Osteocyte (in vitro differentiated cells): ENCODE measurements at places on chromosomes 13 and 19. TPM values are rescaled to one million over a fixed set of nuclear protein-coding genes. Genes with fewer than 3 reads are reported as not detected.

DNA sequence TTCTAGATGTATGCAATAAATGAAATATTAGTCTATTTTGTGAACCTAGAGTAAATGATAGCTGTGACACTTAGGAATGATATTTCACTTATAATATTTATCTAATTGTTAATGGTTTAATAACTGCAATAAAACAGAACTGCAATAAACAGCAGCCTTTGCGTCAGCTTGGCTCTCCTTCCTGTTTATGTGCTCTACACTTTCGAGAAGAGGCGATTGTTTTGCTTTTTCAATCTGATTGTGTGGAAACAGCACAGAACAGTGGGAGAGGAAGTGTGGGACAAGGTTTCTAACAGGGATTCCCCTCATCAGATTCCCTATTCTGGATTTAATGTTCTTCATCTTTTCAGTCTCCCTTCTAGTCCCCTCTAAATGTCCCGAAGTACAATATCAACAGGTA is 17.3 kb upstream of the TRPC4 start:
- no peak for DNase-seq

- no peak for DNase-seq
These were observed at the start of gene CCNA1 for GRCh38 chr13:36432106-36432544. CCNA1 (plus strand) TSS chr13:36432495; CDS start chr13:36433057, 562 bp downstream.

GRCh38 chr13:42239161-42239560 is 32.8 kb upstream of the AKAP11 start:
- no peak for DNase-seq

GRCh38 chr13:44818016-44818415 is 171.3 kb downstream of the NUFIP1 start:
- DNase-seq: no peak

- no peak for DNase-seq
These were observed 103.1 kb downstream of the ITGBL1 start for GRCh38 chr13:101555610-101556009.

- no peak for DNase-seq
These were observed 8.4 kb downstream of the KANK3 start for GRCh38 chr19:8334458-8335342.

DNA sequence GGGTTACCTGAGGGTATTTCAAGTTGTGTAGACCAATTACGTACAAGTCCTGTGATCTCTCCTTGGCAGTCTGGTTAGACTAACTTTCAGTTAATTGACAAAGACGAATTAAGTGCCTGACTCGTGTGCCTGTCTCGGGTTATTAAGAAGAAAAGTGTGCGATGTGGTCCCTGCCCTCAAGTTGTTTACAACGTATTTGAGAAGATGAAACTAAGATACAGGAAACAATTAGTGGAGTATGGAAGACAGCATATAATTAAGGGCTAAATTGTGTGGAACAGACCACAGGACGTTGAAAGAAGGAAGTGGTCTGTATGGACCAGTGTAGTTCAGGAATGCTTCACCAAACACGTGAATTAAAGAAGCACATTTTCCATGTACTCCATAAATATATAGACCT is 49.2 kb downstream of the KLF5 start:
- DNase-seq: no peak

GRCh38 chr13:90445179-90445578 is 902.3 kb upstream of the MIR17HG start:
- DNase-seq: no peak

DNA sequence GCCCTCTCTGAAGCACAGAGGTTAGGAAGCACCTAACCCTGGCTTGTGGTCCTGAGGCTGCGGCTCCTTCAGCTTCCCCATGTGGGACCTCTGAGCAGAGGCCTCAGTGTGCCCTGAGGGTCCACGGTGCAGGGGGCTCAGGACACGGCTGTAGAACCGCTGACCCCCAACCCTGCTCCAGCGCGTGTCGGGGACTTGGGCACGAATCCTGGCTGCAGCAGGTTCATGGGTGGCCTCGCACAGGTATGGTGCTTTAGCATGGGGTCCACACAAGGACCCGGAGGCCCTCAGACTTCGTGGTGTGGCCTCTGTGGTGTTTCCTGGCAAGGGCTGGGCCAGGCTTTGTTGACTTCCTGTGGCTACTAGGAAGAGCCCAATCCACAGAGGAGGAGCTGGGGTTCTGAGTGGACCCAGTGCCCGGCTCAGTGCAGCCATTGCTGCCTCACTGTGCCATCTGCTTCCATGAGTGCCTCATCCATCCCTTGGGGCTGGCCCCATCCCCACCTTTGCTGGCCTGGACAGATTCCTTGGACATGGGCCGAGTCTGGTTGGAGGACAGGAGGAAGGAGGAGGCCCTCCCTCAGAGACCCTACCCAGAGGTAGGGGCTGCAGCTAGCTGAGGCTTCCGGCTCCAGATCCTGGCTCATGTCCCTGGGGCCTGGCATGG is 24.5 kb downstream of the ZBTB7A start:
- no peak for DNase-seq

DNA sequence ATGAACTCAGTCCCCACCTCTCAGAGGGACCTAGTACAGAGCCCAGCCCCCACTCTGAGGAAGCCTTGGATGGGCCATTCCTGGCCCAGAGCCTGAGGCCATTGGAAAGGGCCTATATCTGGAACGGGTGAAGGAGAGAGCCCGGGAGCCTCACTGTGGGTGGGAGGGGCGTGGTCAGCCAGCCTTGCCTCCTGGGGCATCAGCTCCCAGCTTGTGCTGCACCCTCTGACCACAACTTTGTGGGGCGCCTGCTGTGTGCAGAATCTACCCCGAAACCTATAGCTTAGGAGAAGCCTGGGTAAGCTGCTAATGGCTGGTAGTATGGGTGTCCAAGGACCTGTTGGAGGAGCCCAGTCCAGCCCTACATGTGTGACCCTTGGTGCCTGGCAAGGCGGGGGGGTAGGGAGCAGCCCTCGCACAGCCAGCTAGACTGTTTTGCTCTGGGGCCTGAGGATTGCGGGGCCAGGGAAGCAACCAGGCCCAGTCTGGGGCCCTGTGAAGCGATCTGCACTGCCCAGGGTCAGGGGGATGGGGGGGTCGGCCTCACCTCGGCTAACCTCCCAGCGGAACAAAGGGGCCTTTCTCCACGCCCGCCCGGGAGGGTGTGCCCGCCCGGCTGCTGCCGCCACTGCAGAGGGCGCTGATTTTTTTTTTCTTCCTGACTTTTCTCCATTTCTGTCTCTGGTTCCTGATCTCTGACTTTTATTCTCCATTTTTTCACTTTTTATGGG is 42.3 kb downstream of the LYL1 start:
- no peak for DNase-seq

GRCh38 chr13:67134417-67135129 is 95.6 kb downstream of the PCDH9 start:
- no peak for DNase-seq

DNA sequence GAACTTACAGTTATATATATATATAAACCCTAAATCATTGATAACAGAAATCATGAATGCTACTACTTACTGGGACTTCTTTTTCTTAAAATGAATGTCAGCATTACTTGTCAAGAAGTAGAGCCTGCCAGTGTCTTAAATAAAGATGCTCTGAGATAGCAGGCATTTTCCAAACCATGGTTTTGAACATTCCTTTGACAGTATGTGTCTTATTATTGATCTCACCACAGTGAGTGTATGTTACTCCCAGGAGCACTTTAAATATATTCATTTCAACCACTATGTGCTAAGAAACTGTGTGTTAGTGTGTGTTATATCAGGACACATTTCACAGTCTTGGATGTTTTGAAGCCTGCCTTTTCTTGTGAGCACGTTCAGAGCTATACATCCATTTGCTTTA is 28.2 kb downstream of the TNFRSF19 start:
- DNase-seq: no peak

DNA sequence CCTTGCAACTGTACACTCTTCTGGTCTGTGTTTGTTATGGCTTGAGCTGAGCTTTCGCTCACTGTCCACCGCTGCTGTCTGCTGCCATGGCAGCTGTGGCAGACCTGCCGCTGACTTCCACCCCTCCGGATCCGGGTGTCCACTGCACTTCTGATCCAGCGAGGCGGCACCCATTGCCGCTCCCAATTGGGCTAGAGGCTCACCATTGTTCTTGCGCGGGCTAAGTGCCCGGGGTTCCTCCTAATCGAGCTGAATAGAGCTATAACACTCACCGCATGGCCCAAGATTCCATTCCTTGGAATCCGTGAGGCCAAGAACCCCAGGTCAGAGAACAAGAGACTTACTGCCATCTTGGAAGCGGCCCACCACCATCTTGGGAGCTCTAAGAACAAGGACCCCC is 2.2 kb upstream of the PSMC4 start:
- peak; percentile 80 for DNase-seq

GRIN2D gene
- total RNA-seq: 0.68 and 1.2 TPM in 2 replicates

LILRA1 gene
- total RNA-seq: not detected in 2 replicates

PRTN3 gene
- total RNA-seq: not detected in 2 replicates

ATP4A gene
- not detected in 2 replicates for total RNA-seq

ZNF787 gene
- 27.8 and 31.4 TPM in 2 replicates for total RNA-seq
